ENCODE measurements at places on chromosomes 2 and 18. TPM values are rescaled to one million over a fixed set of nuclear protein-coding genes. Genes with fewer than 3 reads are reported as not detected.

SCG2 gene
- under 0.01 TPM for total RNA-seq

LRRTM4 gene
- total RNA-seq: not detected

GALNT14 gene
- not detected for total RNA-seq

GALNT5 gene
- under 0.01 TPM for total RNA-seq

REG3A gene
- not detected for total RNA-seq

FER1L5 gene
- total RNA-seq: not detected

BABAM2 gene
- 13.1 TPM for total RNA-seq
